Forelimb muscle (tissue), 1 donor: ENCODE measurements at places on chromosomes 1 and 21. TPM values are rescaled to one million over a fixed set of nuclear protein-coding genes. Genes with fewer than 3 reads are reported as not detected.

- no peak for DNase-seq
These were observed 147.5 kb downstream of the CYYR1 start for GRCh38 chr21:26425576-26425975.

GRCh38 chr1:210467440-210468043 lies 138.8 kb downstream of the HHAT start:
- no peak for DNase-seq

GRCh38 chr1:43999455-43999854 lies 8.1 kb downstream of the CCDC24 start:
- DNase-seq = no peak

GRCh38 chr1:31932491-31933316 lies 5.5 kb downstream of the PTP4A2 start:
- no peak for DNase-seq

DNA sequence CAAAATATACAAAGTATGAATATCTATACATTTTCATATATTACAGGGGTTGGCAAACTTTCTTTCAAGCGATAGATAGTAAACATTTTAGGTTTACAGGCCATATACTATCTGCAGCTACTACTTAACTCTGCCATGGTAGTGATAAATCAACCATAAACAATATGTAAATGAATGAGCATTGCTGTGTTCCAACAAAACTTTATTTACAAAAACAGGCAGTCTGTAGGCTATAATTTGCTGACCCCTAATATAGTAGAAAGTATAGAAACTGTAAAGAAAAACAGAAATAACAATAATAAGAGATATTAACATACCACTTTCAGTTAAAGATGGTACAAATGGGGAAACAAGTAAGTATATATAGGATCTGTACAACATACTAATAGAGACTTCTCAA lies 58.1 kb downstream of the COLGALT2 start:
- no peak for DNase-seq

DNA sequence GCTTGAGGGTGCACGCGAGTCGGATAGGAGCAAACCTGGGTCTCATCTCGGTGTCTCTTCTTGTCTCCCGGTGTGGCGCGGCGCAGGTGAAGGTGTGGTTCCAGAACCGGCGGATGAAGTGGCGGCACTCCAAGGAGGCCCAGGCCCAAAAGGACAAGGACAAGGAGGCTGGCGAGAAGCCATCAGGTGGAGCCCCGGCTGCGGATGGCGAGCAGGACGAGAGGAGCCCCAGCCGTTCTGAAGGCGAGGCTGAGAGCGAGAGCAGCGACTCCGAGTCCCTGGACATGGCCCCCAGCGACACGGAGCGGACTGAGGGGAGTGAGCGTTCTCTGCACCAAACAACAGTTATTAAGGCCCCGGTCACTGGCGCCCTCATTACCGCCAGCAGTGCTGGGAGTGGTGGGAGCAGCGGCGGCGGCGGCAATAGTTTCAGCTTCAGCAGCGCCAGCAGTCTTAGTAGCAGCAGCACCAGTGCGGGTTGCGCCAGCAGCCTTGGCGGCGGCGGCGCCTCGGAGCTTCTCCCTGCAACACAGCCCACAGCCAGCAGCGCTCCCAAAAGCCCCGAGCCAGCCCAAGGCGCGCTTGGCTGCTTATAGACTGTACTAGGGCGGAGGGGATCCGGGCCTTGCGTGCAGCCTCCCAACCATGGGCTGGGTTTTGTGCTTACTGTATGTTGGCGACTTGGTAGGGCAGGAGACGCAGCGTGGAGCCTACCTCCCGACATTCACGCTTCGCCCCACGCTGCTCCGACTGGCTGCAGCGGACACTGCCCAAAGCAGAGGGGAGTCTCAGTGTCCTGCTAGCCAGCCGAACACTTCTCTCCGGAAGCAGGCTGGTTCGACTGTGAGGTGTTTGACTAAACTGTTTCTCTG lies 5.1 kb downstream of the HLX start:
- no peak for DNase-seq

DNA sequence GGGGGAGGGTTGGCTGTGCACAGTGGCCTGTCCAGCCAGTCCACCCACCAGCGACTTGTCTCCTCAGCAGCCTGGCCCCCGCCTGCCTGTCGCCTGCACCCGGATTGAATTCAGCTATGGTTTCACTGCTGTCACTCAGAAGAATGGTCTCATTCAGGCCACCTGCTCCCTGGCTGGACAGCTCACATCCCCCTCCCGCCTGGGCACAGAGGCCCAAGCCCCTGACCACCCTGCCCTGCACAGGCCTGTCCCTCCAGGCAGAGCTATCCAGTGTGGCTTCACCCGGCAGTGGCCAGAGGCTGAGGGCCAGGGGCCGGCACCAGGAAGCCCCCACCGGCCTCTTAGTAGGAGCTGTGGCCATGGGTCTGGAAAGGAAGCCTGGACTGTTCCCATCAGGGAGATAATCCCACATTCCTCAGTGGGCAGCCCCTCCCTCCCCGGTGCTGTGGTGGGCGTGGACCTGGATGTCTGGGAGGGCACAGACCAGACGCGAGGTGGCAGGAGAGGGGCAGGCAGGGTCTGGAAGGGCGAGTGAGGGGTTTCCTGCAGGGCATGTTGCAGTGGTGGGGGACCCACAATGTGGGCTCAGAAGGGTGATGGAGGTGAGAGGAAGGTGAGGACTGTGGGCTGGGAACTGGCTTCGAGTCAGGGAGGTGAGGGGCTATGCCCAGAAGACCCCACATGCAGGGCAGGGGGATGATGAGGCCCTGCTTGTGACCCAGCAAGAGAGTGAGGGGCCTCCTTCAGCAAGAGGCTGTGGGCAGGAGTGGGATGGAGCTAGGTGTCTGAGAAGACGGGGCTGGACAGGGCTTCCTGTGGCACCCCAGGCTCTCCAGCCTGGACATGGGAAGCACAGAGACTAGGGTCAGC lies 30.4 kb downstream of the WNT9A start:
- DNase-seq = no peak

- no peak for DNase-seq
These were observed 132.7 kb downstream of the UCK2 start for GRCh38 chr1:165960136-165960535.

DNA sequence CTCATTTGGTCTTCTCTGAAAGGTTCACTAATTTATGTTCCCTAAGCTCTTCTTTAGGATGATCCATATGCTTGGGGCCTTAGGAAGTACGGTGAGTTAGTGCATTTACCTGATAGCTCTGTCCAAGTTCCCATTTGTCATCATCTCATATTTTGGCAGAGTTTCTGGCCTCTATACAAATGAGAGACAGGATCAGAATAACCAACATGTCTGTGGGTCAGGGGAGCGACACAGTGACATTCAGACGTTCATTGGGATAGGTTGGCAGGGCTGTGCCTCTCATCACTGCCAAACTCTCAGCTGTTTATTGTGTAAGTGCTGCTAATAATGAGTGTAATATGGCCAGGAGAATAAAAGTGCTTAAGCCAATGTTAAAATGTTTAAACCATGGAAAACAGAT lies 561.1 kb upstream of the ZRANB2 start:
- no peak for DNase-seq

DNA sequence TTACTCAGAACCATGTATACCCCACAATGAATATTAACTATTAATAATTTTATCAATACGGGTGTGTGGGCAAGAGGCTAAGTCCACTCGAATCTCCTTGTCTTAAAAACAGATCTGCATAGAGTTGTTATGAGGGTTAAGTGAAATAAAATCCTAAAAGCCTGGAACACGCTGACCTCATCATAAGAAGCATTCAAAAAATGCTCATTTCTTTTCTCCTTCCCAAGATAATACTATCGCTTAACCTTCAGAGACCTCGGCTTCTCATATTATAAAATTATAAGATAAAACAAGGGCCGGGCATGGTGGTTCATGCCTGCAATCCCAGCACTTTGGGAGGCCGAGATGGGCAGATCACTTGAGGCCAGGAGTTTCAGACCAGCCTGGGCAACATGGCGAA lies 35.1 kb downstream of the LPAR3 start:
- DNase-seq = no peak

DNA sequence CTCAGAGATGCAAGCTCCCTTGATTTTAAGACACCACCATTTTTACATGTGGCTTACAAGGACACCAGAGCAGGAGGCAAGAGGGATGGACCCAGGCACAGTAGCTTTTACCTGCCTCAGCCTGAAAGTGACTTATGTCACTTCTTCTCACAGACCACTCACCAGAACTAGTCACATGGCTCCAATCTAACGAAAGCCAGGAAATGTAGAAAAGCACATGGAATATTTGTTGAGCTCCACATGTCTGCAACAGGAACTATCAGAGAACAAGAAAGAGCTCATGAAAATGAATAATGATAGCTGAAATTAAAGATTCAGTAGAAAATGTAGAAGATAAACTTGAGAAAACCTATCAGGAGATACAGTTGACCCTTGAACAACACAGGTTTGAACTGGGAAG lies 69.4 kb downstream of the ZNF648 start:
- no peak for DNase-seq

GRCh38 chr21:42303443-42303842 lies 11.8 kb downstream of the TFF3 start:
- DNase-seq = no peak

Gene ZYG11A
- polyA plus RNA-seq = 0.05 TPM

Gene BMP8A
- polyA plus RNA-seq = 0.94 TPM
